GM03348 (cell line): ENCODE measurements at places on chromosomes 4 and X.

GRCh38 chrX:9555354-9555753 is 90.5 kb downstream of the TBL1X start:
- no peak for DNase-seq

GRCh38 chr4:7398104-7398423 is 36.7 kb downstream of the PSAPL1 start:
- no peak for DNase-seq

DNA sequence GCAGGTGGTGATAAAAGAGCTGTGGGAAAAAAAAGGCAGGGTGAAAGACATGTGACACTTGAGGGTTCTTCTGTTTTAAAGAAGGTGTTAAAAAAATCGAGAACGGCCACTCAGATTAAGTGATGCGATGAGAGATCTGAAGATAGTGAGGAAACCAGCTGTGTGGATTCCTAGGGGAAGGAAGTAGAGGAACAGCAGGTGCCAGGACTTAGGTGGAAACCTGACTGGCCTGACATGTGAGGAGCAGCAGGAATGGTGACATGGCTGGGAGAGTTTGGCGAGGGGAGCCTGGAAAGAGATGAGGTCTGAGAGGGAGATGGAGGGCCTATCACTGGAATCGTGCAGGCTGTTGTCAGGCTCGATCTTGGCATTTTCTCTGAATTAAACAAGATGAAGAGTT is 55.5 kb downstream of the BMPR1B start:
- DNase-seq = no peak

GRCh38 chr4:104128850-104129213 is 365.9 kb downstream of the CXXC4 start:
- DNase-seq = no peak

DNA sequence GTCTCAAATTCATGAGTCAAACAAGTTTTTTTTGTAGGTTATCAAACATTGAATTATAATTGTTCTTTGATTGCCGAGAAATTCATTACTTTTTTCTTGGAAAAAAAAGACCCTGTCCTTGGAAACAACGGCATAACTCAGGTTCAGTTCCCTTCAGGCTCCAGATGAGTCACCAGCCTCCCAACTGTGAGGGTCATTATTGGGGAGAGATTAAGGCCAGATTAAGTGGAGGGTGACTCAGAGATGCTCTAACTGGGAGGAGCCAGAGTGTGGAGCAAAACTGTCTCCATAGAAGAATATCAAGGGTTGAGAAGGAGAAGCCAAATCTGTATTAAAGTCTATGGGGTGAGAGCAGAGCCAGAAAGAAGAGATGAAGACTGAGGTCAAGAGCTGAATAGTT is 9.6 kb downstream of the ADGRG4 start:
- no peak for DNase-seq

GRCh38 chrX:8738588-8739189 is 6.8 kb upstream of the ANOS1 start:
- DNase-seq = peak; percentile 16
